ENCODE measurements at places on chromosomes 5 and 9. TPM values are rescaled to one million over a fixed set of nuclear protein-coding genes. Genes with fewer than 3 reads are reported as not detected.

- no peak for DNase-seq
Measured at GRCh38 chr9:127177231-127177630, 54.8 kb upstream of the ANGPTL2 start.

GRCh38 chr9:132164604-132165362, 2.9 kb downstream of the NTNG2 start:
- DNase-seq = no peak

DNA sequence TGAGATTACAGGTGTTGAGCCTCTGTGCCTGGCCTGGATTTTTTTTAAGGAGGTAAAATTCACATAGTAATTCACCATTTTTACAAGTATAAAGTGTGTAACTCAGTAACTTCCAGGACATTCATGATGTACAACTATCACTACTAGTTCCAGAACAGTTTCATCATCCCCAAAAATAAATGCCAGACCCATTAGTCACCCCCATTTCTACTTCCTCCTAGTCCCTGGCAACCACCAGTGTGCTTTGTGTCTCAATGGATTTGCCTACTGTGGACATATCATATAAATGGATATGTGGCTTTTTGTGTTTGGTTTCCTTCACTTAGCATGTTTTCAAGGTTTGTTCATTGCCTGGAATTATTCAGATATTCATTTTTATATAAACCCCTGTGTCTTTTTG, 72.5 kb upstream of the PANK3 start:
- DNase-seq = peak; percentile 82

- DNase-seq = peak; percentile 50
Measured at GRCh38 chr9:79572608-79573411, 1.0 kb downstream of the TLE4 start.

Gene GGTA1
- total RNA-seq = not detected

Gene ASPN
- 0.17 TPM for total RNA-seq

Gene CNTFR
- total RNA-seq = not detected

Gene NHP2
- total RNA-seq = 152 TPM

DNA sequence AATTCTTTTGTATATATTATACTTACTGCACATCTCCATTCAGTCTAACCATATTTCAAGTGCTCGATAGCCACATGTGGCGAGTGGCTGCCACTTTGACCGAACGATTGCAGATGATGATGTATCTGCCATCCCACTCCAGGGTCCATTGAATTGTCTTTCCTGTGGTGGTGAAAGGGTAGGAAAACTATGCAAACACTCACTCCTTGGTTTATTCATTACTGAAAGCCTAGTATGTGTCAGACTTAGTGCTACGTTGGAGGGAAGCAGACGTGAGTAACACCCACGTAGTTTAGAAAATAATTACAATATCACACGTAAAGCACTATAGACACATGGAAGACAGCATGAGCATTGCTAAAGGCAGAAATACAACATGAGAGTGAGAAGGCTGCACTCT, 353.7 kb downstream of the CSNK1G3 start:
- DNase-seq = no peak

Gene ADRB2
- total RNA-seq = 14.8 TPM

DNA sequence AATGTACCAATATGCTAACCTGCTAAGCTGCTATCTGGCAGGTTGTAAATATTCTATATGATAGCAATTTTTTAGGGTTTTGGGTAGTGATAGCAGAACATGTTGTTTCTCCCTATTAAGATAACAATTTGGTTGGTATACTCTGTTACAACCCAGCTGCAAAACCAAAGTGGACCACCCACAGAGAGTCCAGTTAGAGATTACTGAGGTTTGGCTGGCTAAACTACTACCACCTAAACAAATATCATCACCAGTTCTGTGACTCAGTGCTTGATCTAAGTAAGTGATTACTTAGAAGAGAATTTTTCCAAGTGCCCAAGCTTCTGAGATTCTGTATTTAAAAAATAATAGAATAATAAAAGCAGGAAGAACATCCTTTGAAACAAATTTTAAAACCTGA, 72.3 kb downstream of the XRCC4 start:
- DNase-seq = no peak

GRCh38 chr5:112350626-112351025, 68.5 kb downstream of the EPB41L4A start:
- no peak for DNase-seq

Gene POMT1
- 16.0 TPM for total RNA-seq

GRCh38 chr5:23268136-23268535, 239.3 kb upstream of the PRDM9 start:
- DNase-seq = no peak

DNA sequence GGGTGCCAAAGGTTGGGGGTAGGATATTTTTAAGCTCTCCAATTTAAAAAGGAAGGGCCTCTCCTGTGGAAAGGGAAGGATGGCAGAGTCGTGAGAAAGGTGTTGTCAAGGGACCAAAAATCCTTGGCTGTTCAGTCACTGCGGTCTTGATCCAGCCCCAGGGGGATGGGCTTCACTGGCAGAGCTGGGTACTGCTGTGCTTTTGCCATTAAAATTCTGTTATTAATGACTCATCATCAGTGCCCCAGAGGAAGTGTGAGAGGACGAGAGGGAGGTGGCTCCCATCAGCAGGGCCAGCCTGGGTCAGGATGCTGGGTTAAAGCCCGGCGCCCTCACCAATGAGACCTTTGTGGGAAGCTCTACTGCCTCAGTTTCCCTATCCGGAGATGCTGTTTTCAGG, 16.7 kb downstream of the PCDH12 start:
- DNase-seq = peak; percentile 37

DNA sequence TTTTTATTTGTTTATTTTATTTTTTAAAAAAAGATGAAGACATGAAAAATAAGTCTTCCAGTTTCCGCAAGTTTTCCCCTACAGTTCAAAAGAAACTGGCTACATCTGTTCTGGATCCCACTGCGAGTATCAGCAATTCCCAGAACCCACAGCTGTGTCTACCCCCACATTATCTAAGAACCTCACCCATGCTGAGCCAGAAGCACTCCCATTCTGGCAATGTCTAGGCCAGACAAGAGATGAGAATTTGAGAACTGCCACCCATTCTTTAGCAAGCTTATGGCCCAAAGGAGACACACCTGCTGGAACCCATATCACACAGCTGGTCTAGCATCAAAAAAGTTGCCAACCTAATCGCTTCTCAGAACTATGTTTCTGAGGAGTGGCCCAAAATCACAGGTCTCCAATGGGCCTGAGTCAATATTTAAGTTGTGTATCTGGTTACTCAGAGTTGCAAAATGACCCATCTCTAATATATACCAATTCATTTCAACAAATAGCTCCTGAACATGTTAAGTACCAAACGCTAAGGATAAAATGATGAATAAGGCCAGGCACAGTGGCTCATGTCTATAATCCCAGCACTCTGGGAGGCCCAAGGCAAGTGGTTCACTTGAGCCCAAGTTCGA, 27.1 kb downstream of the MTMR12 start:
- no peak for DNase-seq

Gene GLE1
- 19.7 TPM for total RNA-seq

DNA sequence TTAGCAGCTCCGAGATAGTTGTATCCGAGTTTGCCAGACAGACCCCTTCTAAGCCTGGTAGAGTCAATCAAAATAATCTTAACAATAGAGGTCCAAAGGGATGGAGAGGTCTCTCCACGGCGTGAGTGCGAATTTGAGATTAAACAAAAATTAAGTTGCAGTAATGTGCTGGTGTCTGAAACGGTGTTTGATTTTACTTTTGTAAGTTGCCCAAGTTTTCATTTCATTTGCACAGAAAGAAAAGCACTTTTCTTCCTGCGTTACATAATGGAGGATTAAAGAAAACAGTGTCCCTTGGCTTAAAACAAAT, 1.2 kb downstream of the IRX1 start:
- DNase-seq = no peak

Gene SLC36A2
- not detected for total RNA-seq

- DNase-seq = no peak
Measured at GRCh38 chr5:140827704-140828361, at the start of gene PCDHA6. PCDHA6 (plus strand) TSS chr5:140827960; CDS start chr5:140828092, 132 bp downstream.

Gene SH3PXD2B
- total RNA-seq = 25.1 TPM

- DNase-seq = no peak
Measured at GRCh38 chr5:132788990-132789886, 12.2 kb upstream of the SEPTIN8 start.

- DNase-seq = peak; percentile 62
Measured at GRCh38 chr5:136014049-136015002, 14.5 kb upstream of the TGFBI start.

DNA sequence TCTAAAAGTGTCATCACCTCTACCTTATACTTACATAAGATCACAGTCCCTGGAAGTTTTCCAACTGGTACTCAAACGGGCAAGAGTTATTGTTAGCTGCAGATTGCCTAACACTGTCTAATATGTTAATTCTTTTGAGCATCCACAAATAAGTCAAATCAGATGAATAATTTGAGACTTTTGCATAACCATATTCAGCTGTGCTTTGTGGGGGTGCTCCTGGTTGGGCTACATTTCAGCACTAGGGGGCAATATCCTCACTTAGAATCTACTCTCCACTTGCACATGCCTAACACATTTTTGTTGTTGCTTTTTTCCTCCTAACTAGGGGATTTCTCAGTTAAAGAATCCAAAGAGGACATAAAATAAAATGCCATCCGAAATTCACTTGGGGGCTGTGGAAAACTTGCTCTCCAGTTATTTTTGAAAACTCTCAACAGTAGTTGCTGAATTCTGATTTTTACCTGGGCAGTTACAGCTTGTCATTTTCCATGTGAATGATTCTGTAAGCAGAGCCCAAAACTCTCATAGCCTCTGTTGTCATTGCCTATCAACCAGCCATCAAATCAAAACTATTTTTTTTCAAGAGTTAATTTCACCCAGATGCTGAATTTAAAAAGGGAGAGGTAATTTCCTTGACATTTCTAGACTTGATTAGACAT, 71.5 kb downstream of the TRIM36 start:
- DNase-seq = peak; percentile 45

GRCh38 chr9:126752376-126752775, 52.5 kb upstream of the ZBTB43 start:
- peak; percentile 31 for DNase-seq

- DNase-seq = no peak
Measured at GRCh38 chr9:122318284-122318683, 52.5 kb upstream of the PTGS1 start.

DNA sequence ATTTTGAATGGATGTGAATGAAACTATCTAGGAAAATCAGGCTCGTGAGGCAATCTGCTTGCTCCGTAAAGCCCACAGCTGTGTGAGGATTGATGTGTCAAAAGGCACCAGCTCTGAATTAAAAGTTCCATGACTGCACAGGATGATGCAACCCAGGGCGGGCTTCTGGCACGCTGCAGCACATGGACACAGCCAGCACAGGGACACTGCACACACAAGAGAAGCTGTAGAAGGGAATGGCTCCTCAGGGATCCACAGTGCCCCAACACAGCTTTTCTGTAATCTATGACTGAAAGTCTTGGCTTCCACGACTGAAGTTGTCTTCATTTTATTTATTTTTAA, 151.0 kb downstream of the GCNT1 start:
- no peak for DNase-seq

DNA sequence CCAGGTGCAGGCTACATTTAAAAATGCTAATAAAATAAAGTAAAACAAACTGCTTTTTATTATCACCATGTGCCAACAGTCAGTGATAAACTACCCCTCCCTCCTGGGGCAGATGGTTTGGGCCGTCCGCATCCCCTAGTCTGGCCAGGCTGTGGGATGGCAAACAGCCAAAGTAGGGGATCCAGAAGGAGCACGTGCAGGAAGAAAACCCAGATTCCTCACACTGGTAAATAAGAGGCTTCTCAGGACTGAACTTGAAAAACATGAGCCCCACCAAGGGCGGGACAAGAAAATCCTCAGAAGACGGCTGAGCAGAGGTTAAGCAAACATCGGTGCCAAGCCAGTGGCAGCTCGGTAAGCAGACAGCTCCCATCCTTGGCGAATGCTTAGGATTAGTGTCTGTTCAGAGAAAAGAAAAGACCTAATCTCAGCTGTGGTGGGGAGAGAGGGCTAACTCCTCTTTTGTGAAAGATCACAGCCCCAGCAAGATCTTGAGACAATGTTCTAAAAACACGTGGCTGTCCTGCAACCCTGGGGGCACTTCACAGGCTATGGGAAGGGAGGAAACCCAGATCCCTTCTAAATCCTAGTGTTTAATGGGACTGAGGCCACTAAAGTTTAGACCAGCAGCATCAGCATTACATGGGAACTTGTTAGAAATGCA, 46.5 kb upstream of the GDNF start:
- no peak for DNase-seq

- no peak for DNase-seq
Measured at GRCh38 chr5:35855187-35855586, 1.5 kb upstream of the IL7R start.
